Fibroblast of skin of left biceps (primary cell): ENCODE measurements at places on chromosomes 12 and 14.

- no peak for DNase-seq
Measured at GRCh38 chr14:23106747-23107045, 1.9 kb upstream of the CIROP start.

- DNase-seq, result no peak
Measured at GRCh38 chr12:44098786-44099185, 262.9 kb downstream of the TMEM117 start.

GRCh38 chr12:114911196-114911595, 227.2 kb upstream of the TBX3 start:
- no peak for DNase-seq

DNA sequence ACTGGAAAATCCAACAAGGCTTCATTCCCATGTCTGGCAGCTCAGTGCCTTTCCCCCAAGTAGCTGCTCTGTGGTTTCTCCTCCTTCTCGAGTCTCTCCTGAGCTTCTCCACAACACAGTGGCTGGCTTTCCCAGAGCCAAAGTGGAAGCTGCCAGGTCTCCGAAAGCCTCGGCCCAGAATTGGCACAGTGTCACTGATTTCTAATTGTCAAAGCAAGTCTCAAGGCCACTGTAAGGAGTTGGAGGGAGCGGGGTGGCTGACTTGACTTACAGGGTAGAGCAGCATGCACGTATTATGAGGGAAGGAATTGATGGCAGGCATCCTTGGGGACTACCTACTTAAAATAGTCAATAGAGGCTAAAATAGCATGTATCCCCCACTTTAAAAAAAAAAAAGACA, 6.7 kb upstream of the CPNE8 start:
- no peak for DNase-seq

- no peak for DNase-seq
Measured at GRCh38 chr12:41731061-41731460, 413.6 kb downstream of the GXYLT1 start.

- no peak for DNase-seq
Measured at GRCh38 chr12:116506697-116507064, 52.5 kb upstream of the MAP1LC3B2 start.

- no peak for DNase-seq
Measured at GRCh38 chr12:51942056-51942455, 9.4 kb upstream of the ACVR1B start.

DNA sequence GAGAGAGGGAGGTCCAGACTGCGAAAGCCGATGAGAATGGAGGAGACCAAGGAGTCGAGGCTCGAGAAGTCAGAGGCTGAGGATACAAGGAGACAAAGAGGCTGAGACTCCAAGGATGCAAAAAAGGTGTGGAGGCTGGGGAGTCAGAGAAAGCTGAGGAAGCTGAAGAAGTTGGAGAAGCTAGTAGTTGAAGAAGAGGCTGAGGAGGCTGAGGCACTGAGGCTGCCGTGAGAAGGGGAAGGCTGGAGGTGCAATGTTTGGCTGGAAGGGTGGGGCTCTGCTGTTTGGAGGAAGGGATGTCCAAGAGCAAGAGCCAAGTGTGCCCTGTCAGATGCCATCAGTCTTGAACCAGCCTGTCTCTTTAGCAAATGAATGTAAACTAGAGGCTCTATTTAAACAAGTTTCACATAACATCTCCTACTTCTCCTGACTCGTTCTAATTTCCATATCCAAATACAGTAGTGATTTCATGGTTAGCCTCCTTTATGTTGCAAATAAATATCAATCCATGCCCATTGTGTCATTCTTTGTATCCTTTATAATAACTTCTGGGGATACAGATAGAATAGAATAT, 10.8 kb upstream of the SPTSSA start:
- no peak for DNase-seq

DNA sequence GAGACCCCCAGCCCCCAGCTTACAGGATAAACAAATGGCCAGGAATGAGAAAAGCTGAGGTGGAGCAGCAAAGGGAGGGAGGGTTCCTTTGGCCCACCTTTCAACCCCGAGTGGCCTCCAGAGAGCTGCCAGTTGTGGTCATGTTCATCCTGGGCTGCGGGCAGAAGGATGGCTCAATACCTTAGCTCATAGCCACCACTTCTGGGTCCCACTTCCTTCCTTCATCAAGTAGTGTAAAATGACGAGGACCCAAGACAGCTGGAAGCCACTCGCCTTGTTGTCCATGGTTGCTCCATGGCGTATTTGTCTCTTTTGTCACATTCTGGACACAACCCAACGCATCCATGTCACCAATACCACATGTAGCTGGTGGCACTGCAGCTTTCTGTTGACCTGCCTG, 24.2 kb downstream of the CRACR2A start:
- DNase-seq, result no peak

DNA sequence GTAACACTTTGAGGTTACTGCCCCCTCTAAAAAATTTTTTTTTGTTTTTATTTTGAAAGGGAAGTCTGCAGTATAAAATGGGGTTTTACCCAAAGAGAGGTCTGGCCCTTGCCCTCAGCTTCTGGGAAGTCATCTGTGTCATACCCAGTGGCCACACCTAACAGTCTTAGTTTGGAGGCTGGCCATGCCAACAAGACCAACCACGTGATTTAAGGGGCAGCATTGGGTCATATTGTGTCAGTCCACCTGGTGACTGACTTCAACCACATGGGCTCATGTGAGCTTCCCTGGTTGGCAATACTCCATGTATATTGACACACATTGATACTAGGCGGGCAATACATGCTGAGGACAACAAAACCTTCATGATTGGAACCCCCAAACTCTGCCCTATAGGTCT, 173.9 kb downstream of the GXYLT1 start:
- no peak for DNase-seq

DNA sequence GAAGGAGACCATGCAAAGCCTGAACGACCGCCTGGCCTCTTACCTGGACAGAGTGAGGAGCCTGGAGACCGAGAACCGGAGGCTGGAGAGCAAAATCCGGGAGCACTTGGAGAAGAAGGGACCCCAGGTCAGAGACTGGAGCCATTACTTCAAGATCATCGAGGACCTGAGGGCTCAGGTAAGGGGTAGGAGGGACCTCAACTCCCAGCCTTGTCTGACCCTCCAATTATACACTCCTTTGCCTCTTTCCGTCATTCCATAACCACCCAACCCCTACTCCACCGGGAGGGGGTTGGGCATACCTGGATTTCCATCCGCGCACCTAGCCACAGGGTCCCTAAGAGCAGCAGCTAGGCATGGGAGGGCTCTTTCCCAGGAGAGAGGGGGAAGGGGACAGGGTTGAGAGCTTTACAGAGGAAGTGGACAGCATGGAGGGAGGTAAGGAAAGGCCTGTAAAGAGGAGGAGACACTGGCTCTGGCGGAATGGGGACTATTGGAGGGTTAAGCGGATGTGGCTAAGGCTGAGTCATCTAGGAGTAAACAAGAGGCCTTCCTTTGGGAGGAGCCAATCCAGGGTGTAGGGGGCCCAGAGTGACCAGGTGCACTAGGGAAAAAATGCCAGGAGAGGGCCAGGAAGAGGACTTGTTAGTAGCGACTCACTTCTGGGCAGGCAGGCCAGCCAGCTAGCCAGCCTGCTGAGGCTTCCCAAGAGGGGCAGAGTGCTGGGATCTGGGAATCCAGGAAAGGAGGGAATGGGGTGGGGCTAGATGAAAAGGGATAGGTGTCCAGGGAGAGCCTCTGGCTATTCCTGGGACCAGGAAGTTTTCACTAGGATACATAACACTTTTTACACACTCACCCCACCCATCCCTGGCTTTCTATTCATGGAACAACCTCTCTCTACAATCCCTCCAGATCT, 754 bp downstream of the KRT18 start:
- peak; percentile 42 for DNase-seq

- no peak for DNase-seq
Measured at GRCh38 chr12:61894168-61894567, 366.0 kb upstream of the USP15 start.

GRCh38 chr12:132717531-132718387, 7.1 kb downstream of the PGAM5 start:
- DNase-seq, result no peak

GRCh38 chr12:11242656-11243055, 26.9 kb downstream of the PRB3 start:
- DNase-seq, result no peak

DNA sequence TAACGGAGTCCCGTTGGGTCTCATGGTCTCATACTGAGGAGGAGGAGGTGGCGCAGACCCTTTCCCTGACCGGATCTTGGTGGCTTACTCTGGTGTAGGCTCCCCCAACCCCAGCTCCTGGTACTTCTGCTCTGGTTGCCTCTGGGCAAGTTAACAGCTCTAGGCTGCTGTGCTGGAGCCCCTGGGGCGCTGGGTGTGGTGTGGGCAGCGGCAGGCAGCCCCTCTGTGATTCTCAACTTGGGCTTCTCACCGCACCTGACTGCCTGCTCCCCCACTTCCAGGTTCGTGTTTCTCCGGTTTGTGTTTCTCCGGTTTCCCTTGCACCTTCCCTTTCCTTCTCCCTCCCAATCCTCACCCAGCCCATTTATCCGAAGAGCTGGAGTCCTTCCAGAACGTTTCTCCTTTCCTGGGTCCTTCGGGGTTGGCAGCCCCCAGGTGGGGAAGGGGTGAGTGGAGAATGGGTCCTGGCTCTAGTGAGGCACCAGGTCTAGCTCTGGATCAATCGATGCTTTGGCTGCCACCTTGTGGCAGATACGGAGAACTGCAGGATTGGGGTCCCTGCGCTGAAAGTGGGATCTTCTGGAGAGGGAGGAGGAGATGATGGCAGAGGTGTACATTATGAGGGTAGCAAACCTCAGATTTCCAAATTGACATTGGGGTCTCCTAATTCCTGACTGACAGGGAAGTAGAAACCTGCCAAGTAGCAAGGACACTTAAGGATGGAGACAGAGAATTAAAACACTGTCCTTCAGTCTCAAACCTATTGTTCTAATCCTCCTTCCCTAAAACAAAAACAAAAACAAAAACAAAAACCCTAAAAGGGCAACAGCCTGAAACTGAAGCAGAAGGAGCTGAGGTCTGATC, 8.3 kb downstream of the CISTR start:
- no peak for DNase-seq

DNA sequence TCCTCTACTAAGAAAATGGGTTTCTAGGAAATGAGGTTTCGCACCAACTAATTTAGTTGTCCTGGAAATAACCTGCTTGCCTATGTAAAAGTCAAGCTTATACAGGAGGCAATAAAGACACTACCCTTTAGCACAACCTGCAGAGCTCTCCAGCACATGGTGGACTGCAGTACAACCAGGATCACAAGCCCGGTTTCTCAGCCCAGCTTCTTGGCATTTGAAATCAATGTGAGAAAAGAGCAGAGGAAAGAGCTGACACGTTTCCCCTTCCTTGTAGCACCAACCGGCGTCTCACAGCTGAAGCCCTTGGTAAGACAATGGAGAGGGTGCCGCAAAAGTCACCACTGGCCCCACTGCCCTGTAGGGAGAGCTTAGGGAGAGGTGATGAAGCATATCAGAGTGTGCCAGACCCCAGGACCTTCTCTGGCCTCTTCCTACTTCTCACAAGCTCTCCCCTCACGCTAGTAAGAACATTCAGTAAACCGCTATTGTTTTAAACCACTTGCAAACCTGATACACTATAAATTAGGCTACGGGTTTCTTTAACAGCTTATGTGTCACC, 8.6 kb downstream of the SPTLC2 start:
- no peak for DNase-seq
